Fibroblast of lung (primary cell): ENCODE measurements at places on chromosomes 2 and 18.
A peak's percentile ranks its signal among the peaks of the same experiment; 100 is the strongest.

- peak; percentile 43 for DNase-seq
Observed at GRCh38 chr2:96952976-96953610, 33.3 kb downstream of the FAM178B start.

GRCh38 chr2:48112911-48113680 is 206.8 kb upstream of the FBXO11 start:
- DNase-seq, result peak; percentile 52

GRCh38 chr2:160317181-160318099 is 117.4 kb upstream of the ITGB6 start:
- DNase-seq, result peak; percentile 72

GRCh38 chr2:66434679-66435548 is at the start of gene MEIS1:
Gene MEIS1, plus strand, starts transcription at chr2:66435125. Its CDS starts 732 bp downstream, at chr2:66435857.
- DNase-seq, result peak; percentile 99

DNA sequence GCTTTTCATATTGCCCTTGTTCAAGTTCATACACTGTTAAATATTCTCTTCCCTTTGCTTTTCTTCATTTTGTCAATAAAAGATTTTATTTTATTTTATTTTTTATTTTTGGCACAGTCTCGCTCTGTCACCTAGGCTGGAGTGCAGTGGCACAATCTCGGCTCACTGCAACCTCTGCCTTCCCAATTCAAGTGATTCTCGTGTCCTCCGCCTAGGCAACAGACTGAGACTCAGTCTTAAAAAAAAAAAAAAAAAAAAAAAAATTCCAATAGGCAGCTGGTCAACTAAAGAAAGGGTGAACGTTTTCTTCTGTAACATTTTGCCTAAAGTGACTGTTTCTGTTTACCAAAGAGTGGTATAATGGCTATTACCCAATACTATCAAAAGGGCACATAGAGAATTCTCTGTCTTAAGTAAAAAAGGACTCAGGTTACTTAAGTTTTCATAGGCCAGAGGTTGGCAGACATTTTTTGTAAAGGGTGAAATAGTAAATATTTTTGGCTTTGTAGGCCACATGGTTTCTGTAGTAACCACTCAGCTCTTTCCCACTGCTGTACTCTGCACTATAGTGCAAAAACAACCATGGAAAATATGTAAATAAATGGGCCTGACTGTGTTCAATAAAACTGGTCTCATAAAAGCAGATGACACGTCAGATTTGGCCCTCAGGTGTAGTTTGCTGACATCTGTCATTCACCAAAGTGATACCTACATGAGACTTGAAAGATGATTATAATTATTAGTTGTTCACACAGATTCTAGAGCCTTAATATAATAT is 113.4 kb downstream of the MIB1 start:
- DNase-seq, result no peak

DNA sequence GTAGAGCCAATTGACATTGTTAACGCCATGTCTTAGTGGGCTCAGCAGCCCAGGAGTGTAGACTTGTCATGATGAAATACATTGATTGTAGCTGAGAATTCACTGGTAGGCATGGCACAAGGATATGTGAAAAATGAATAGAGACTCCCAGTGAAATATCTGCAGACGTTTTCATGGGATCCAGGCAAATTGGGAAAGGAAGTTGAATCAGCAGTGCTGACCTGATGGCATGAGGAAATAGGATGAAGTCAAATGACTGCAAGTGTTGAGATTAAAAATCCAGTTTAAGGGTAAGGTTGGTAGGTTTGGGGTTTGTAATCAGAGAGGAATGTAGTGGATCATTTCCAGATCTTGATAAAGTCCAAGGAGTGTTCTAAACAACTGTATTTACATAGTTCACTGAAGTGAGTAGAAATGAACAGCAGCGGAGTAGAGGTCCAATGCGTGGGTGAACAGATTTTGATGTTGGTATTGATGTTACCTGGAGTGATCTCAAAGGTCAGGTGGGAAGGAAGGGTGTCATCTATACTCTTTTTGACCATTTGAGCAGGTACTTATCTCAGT is 24.6 kb downstream of the INSIG2 start:
- DNase-seq, result peak; percentile 88

DNA sequence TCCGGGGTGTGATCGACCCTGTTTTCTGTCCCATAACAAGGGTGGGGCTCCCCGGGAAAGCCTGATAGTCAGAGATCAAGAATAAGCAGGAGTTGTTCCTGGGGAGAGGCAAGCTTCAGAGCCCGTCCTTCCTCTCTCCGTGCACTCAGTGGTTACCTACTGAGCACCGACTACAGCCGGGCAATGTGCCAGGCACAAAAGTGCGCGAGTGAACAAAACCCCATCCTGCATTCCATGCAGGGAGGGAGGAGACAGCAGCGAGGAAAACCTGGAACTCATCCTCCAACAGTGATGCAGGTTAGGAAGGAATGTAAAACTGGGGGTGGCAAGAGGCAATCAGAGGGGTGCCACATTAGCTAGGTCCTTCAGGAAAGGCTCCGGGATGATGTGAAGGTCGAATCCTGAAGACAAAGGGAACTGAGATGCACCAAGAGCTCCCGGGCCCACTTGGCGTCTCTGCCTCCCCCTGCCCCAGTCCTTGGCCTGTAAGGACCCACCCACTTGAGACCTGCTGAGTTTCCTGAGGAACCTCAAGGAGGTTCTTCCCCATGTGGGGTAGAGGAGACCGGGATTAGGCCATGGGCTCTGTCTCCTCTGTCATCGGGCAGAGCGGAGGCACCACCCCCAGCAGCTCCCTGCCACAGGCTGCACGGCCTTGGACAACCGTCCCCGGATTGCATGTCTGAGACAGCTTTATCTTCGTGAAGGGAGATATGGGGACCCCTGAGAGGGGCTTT is 198.2 kb downstream of the NDUFA10 start:
- DNase-seq, result no peak

- no peak for DNase-seq
Observed at GRCh38 chr2:6011921-6012320, 319.7 kb downstream of the SOX11 start.

GRCh38 chr2:101622210-101623030 is 75.1 kb upstream of the MAP4K4 start:
- DNase-seq, result no peak
